CD4-positive, alpha-beta T cell treated with Interferon alpha-2 for 1 hour (primary cell): ENCODE measurements at places on chromosomes 1 and 21.

DNA sequence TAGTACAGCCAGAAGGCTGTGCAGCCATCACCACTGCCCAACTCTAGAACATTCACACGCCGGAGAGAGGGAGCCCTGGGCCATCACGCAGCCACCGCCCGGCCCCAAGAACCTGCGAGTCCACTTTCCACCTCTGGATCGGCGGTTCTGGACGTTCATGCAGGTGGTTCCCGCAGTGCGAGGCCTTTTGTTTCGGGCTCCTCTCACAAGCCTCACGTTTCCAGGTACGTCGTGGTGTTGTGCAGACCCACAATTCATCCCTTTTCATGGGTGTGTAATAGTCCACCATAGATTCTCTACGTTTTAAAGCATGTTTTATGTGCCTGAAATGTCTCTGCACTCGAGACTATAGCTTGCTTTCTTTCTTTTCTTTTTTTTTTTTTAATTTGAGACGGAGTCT lies 23.6 kb downstream of the COL18A1 start:
- no peak for DNase-seq

DNA sequence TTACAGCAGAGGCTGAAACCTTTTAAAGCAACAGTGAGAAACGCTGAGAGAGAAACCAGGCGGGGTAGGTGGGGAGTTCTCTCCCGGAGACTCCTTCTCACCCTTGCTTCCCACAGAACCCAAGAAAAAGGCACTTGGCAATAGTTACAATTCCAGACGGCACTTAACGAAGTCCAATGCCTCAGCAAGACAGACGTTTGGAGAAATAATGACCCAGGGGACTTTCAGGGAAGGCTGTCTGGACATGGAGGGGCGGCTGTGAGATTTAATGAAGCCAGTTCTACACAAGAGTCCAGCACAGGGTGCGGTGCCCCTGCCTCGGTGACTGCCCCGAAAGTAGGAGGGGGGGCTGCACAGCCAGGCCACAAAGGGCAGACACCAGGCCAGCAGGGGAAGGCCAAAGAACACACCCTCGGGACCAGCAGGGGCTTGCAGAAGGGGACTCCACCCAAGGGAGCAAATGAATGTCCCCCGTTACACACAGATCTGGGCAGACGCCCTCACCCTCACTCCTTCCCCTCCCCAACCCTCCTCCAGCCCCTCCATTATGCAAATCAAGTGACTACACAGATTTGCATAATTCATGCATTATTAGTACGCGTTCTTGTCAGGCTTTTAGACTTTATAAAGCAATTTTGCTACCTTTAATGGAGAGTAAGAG lies 26.3 kb downstream of the KCNN3 start:
- DNase-seq, result no peak

DNA sequence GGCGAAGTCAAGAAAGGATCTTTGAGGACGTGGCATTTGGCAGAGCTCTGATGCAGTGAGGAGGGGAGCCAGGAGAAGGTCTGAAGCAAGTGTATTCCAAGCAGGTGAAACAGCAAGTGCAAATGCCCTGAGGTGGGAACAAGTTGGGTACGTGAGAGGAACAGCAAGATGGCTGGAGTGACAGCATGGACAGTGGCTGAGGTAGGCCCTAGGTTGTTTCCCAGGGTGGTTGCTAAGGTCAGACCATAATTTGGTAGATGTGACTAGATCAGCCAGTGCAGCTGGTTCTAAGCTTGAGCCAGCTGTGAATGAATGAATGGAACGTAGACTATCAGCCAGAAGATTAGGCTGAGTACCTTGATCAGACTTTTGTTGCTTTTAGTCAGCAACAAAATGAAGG lies 37.5 kb upstream of the JUN start:
- no peak for DNase-seq

- no peak for DNase-seq
Measured at GRCh38 chr1:78052685-78053405, 7.1 kb downstream of the GIPC2 start.

DNA sequence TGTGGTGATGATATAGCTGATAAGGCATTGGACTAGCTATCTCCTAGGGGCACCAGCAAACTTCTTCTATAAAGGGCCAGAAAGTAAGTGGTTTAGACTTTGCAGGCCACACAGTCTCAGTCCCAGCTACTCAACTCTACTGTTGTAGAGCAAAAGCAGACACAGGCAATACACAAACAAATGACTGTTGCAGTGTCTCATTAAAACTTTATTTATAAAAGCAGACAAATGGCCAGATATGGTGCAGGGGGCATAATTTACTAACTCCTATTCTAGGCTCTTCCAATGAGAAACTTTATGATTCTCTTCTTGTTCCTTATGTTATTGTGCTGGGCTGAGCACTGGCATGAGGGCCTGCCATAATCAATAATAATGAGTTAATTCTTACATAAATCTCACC lies 176.8 kb upstream of the POU3F1 start:
- DNase-seq, result no peak

GRCh38 chr1:193406901-193407300 lies 220.5 kb upstream of the B3GALT2 start:
- DNase-seq, result peak; percentile 66

GRCh38 chr21:31115249-31115648 lies 77.0 kb upstream of the KRTAP19-8 start:
- DNase-seq, result no peak

- DNase-seq, result no peak
Measured at GRCh38 chr1:31989964-31990363, 23.7 kb upstream of the KHDRBS1 start.

- DNase-seq, result no peak
Measured at GRCh38 chr21:42465803-42466127, 30.3 kb downstream of the RSPH1 start.

DNA sequence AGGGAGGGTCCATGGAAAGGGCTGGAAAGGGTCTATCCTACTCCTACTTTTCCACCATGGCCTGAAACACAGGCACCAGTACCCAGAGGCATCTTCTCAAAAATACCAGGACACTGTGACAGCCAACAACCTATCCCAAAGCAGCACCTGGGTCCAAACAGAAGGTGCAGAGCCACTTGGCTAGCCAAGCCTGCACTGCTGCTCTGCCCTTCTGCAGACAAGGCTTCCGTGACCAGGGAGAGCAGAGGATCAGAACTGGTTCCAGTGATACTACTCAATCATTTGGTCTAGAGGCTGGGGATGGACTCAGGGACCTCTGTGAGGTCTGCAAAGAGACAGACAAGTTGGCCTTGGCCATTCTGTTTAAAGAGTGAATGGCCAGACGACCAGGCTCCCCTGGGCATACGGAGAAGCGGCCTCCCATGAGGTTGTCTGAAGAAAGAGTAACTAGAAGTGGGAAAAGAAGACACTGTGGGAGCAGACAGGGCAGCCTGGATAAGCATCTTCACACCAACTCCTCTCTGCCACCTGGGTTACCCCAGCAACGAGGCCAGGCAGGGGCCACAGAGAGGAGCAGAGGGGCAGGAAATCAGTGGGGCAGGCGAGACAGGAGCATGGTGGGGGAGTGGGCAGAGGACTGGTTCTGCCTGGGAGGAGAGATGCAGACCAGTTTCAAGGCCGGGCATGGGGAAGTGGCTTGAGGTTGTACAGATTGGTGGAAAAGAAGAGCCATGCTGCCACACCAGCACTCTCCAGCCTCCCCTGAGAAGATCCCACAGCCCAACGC lies 5.7 kb downstream of the KCNN3 start:
- DNase-seq, result no peak

DNA sequence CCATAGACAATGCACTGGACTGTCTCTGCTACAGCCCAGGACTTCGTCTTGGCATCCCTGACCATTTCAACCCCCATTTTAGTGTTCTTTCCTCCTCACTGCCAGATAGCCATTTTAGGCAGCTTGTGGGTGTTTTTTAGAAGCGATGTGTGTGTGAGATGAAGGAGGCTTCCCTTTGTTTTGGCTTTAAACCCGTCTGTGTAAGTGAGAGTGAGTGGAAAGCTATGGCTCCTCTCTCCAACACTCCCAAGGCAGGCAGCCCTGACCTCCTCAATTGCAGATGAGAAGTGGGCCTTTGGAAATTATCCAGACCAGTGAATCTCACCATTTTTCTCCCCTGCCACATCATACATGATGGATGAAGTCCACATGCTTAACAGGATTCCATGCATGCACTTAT lies 70.3 kb upstream of the PGBD5 start:
- no peak for DNase-seq

DNA sequence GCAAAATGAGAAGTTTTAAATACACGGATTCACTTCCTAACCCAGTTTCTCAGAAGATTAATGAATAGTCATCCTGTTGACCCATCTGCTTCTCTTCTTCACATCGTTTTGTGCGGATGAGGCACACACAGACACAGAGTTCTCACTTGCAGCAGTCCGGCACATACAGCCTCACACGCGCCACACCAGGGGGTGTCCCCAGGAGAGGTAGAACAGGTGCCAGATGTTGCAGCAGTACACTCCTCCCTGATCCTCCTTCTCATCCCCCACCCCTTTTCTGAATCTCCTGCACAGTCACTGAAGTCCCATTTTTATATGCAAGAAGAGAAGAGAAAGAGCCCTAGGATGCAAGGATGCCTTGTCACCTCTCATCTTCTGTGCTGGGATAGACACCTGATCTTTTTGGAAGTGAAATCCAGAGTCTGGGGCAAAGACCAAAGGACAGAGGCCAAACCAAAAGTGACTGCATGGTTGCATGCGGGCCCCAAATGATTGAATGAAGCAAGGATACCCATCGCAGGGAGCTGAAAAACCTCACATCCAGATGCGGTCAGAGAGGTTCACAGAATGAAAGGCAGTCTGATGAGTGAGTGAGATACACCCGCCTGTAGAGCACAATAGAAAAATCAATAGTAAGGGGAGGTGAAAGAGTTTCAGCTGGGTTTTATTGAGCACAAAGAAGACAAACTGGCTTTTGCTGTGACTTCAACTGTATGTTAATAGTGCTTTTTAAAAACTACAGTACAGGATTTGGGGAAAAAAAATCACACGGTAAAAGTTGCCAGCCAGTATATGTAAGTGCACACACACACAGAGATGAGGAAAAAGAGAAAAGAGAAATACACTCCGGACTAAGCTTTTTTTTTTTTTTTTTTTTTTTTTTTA lies 28.9 kb downstream of the PBX1 start:
- no peak for DNase-seq

GRCh38 chr21:37243961-37244360 lies 23.2 kb downstream of the VPS26C start:
- DNase-seq, result no peak

GRCh38 chr1:226874579-226875425 lies 4.4 kb downstream of the PSEN2 start:
- no peak for DNase-seq

GRCh38 chr1:180231506-180231921 lies 1.4 kb downstream of the LHX4 start:
- DNase-seq, result peak; percentile 23

DNA sequence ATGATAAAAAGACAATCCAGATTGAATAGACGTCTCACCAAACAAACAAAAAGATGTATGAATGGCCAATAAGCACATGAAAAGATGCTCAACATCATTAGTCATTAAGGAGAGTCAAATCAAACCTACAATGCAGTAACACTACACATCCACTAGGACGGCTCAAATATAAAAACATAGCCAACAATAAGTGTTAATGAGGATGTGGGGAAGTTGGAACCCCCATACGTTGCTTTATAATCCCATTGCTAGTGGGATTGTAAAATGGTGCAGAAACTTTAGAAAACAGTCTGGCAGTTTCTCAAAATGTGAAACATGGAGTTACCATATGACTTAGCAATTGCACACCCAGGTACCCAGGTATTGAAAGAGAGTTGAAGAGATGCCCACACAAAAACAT lies 14.7 kb upstream of the IL24 start:
- DNase-seq, result no peak

DNA sequence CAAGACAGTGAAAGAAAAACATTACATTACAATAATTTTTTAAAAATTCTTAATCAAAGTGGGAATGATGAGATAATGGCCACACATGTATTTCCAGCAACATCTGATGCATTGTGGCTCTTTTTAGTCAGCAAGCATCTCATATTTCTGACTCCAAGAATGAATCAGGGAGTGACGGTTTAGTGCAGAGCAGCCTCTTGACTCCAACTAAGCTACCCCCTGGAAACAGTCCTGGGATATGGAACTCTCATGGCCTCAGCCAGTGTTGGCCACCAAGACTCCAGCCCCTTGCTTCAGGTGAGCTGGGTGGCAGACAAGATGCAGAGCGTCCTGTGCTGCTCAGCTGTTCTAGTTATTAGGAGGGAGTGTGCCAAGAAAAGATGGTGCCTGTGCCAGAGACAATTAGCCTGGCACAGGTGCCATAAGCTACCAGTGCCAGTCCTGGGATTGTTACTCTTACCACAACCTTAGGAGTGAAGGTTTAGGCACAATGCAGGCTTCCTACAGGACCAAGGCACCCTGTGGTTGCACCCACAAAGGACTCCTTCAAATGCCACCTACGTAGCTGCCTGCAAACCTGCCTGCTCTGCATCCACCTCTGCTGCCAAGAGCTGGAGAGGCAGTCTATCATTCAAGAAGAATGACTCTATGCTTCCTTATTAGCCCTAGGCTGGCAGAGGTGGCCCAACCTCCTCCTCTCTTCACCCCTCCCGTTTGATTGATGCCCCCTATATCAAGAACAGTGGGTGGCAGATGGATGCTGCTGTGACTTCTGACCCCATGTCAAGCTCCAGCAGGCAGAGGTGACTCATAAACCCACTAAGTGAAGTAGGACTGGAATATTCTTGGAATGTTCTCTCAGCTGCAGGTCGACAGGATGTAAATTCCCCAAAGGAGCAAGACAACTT lies 6.0 kb upstream of the SEC16B start:
- no peak for DNase-seq

- no peak for DNase-seq
Measured at GRCh38 chr1:168608796-168609715, 32.7 kb downstream of the XCL1 start.

- DNase-seq, result no peak
Measured at GRCh38 chr1:28601696-28602095, 9.6 kb downstream of the RAB42 start.

- DNase-seq, result no peak
Measured at GRCh38 chr21:43861706-43862105, 3.3 kb upstream of the AGPAT3 start.

- no peak for DNase-seq
Measured at GRCh38 chr1:41391834-41392527, 30.7 kb downstream of the FOXO6 start.

DNA sequence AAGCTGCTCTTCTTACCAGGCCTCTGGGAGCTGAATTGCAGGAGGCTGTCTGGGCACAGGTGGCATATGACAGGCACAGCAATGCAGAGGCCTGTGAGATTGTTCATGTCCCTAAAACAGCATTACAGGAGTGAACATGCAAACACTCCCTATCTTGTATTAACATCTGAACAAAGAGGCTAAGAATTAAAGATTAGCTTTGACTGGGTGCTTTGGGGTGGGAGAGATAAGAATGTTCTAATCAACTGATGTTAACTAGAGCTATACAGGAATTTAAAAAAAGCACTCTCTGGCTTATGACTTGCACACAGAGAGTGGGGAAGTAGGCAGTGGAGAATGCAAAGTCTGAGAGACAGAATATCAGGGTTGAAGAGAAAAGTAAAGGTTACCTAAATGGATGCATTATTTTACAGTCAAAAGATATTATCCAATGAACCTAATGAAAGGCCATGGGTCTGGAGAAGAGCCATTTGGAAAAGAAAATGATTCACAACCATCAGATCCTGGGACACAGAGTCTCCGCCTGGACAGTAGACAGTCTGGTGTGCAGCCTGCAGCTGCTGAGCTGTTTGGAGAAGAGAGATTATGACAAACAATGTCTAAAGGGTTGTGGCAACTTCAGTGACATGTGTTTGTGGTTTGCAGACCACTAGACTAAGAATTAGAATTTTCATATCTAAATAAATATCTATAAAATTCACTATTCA lies 20.2 kb downstream of the DPT start:
- no peak for DNase-seq
